ENCODE measurements at places on chromosomes 12 and 14.

DNA sequence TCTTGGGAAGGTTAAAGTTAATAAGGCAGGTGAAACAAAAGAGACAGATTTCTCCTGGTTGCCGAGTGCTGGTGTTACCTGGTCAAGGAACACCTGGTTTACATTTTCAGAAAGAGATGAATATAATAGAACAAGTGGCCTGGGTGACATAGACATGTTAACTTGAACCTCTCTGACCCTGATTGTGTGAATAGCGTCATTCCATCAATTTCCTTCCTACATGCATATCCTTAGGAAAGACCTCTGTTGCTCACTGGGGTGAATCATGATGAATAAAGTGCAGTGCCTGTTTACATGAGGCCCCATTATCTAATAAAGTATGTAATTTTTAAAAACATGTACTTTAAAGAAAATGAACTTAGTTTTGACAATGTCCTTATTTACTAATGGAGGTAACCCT, 1822.9 kb upstream of the FLRT2 start:
- DNase-seq: no peak

DNA sequence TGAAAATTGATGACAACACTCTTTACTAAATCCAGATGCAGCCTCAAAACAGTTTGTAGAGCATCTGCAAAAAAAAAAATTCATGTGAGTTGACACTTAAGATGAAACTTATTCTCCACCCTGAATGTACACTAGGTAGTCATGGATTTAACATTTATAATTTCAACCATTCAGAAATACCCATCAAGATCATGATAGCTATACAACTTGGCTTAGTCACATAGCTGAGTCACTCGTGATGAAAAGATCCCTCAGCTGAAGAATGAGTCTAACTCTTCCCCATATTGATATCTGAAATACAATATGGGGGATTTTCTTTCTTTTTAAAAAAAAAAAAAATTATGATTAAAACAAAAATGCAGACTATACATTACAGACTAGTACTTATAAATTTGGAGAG, 104.8 kb upstream of the PLEKHG7 start:
- DNase-seq: no peak

GRCh38 chr14:65318636-65319506, 93.7 kb upstream of the FUT8 start:
- no peak for DNase-seq

DNA sequence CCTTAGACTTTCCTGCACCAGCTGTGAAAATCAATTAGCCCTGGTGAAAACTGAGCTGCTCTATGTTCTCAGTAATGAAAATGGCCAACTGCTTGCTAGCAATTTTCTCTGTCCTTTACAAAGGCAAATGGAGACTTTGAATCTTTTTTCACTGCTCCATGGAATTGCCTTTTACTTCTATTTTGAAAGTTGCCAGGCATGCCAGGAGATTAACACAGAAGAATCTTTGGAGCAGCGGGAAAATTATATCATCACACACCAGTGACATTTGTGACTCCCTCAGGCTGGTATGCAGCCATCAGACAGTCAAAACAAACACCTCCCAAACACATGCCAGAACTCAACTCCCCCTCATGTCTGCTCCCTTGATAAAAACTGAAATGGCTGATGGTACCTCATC, 872.0 kb upstream of the FLRT2 start:
- DNase-seq: no peak

All from stimulated activated CD8-positive, alpha-beta memory T cell treated with anti-CD3 and anti-CD28 coated beads, Interleukin-4, amount 100 ng/mL, for 1 hour (primary cell).